ENCODE measurements at places on chromosomes 3 and 15.
A peak's percentile ranks its signal among the peaks of the same experiment; 100 is the strongest.

- DNase-seq = no peak
Measured at GRCh38 chr3:138173769-138174420, 826 bp downstream of the DBR1 start.

DNA sequence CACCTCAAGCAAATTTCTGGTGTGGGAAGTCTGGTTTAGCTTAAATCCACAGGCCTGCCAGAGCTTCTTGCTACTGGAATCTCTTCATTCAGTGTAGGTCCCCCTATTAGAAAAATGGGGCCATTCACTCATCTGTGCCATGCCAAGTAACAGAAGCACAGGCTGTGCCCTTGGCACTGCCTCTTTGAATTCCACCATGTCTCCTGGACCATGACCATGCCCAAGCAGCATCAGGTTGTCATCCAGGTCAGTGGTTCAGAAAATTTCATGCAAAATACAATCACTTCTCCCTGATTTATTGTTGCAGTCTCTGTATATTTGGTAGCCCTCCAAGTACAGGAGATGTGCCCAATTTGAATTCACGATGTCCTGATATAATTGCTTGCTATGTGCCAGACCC, 602.1 kb upstream of the ZNF385D start:
- no peak for DNase-seq

DNA sequence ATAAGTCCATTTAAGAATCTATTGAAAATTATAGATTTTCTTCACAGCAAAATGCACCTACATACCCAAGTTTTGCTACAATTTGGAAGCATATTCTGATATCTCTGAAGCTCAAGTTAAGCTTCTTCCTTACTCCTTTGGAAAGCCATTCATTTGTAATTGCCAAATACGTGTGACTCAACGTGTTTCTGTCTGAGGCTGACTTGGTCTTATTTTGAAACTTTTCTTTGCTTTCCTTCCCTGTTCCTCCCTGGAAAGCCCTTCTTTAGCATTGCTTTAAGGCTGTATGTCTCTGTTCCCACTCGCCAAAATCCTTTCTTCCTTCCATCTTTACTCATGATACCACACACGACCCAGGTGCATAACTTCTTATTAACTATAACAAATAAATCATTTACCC, 232.0 kb downstream of the ZBBX start:
- DNase-seq = no peak

DNA sequence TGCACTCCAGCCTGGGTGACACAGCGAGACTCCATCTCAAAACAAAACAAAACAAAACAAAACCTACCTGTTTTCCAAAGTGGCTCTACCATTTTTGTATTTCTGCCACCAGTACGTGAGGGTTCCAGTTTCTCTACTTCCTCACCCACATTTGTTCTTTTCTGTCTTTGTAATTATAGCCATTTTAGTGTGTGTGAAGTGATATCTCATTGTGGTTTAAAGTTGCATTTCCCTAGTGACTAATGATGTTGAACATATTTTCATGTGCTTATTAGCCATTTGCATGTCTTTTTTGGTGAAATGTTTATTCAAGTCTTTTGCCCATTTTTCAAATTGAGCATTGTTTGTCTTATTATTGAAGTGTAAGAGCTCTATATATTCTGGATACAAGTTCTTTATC, 50.7 kb downstream of the TRA2B start:
- DNase-seq = no peak

DNA sequence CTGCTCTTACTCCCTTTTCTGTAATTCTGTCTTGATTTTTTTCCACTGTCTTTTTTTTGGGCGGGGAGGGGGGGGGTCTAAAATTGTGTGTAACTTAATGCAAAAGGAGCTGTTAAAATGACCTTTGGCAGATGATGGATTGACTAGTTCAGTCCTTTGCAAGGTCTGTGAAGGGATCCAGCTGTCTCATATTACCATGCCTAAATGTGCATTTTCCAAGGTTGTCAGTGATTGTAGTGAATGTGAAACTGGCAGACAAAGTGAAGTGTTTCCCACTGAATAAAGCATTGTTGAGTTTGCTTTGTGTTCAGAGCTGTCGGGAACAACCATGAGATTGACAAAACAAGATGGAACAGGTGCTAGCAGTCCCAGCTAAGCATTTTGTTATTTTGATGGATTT, 110.1 kb upstream of the SKOR1 start:
- DNase-seq = peak; percentile 73

- no peak for DNase-seq
Measured at GRCh38 chr3:15427981-15428380, 583 bp downstream of the EAF1 start.

DNA sequence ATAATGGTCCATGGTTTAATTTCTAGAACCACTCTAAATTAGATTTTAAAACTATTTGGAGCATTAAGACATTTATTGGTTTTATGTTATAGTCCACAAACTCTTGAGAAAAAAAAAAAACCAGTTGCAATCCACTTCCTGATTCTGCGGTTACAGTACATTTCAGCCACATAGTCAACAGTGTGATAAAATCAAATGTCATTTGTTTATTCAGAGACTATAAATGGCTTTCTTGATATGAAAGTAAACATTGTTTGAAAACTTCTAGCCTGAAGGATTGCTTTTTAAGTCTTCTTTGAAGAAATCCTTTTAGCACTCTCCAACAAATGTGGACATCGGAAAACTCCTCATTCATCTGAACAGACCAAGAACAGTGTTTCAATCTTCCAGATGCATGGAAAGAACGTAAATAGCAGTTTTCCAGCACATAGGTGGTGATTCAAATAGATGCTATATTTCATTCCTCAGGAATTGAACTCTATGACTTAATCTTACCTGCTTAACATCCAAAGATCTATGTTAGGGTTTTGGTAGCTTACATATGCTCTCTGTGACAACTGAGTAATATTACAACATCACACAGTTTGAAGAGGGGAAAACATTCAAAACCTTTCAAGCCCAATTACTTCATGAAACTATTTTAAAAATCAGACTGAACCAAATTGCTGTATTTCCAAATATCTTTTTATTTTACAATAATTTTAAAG, 87.8 kb upstream of the UBE2E2 start:
- DNase-seq = no peak

DNA sequence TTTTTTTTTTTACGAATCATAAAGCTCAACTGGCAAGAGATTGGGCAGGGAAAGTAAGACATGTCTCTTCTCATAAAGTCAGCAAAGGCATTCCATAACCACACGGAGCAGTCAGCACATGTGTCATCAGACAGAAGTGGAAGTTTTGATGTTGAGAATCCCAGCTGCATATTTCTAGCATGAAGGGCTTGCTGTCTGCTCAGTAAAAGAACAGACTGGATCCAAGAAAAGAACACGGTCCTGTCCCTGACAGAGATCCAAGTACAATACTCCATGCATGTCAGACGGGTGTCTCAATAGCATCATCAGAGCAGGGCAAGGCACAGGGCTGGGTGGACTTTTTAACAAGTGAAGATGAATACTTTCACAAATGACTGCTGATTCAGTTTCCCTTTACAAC, 38.2 kb downstream of the ABI3BP start:
- no peak for DNase-seq

GRCh38 chr3:194274424-194275085, 76.6 kb downstream of the CPN2 start:
- DNase-seq = no peak

DNA sequence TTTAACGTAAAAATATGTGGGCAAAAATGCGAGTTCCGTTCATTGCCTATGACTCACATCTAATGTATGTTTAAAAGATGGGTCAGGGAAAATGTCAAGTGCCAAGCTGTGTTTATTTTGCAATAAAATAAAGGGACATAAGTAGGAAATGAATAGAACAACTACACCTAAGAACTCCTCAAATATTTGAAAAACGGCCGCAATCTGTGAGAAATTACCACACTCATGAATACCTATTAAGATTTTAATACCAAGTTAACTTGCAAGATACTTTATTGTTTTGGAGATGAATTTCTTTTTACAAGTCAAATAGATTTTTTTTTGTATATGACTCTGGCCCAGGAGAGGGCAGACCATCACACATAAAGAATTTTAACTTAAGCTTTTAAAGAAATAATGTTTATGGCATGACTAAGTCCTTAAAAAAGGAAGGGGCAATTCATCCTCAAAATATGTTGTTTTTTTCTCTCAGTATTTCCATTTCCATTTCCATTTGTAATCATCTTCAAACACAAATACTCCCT, 152.7 kb downstream of the SUCNR1 start:
- DNase-seq = peak; percentile 4

- peak; percentile 64 for DNase-seq
Measured at GRCh38 chr15:59170295-59171066, 36.2 kb upstream of the LDHAL6B start.

DNA sequence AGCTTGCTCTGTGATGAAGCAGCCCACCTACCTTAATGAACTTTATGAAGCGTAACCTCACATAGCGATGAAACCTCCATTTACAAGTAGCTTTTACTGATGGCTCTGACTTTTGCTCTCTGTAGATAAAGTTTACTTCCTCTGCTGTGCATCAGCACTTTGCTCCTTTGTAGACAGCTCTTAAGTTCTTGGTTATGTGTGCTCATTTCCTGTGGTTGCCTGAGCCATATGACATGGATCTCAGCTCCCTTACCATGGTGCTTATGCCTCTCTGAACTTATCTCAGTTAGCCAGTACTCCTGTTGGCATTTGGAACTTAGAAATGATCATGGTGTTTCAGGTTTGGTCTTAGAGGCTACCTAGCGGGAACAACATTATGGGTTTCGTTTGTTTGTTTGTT, 7.8 kb downstream of the MFSD1 start:
- no peak for DNase-seq

DNA sequence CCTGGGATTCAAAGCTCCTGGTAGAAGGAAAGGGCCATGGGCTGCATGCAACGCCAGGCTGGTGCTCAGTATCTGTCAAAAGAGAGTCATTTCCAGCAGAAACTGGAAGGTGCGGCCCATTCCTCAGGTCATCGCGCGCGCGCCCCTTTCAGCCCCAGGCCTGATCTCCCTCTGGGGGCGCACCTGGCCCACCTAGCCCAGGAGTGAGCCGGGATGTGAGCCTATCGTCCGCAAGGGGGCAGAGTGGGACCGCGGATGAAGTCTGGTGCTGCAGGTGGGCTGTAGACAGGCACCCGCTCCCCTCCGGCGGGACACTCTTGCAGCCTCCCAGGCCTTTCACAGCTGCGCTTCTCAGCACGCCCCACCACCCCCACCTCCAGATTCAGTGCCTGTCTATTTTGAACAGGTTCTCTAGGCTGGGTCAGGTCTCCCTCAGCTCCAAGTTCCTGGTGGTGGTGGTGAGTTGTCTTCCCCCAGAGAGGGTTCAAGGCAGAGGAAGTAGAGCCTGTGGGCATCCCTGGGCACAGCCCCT, 5.8 kb upstream of the RPL29 start:
- no peak for DNase-seq

GRCh38 chr3:159895430-159895829, 93.2 kb upstream of the IL12A start:
- no peak for DNase-seq

- no peak for DNase-seq
Measured at GRCh38 chr3:70554170-70554569, 241.7 kb upstream of the MDFIC2 start.

DNA sequence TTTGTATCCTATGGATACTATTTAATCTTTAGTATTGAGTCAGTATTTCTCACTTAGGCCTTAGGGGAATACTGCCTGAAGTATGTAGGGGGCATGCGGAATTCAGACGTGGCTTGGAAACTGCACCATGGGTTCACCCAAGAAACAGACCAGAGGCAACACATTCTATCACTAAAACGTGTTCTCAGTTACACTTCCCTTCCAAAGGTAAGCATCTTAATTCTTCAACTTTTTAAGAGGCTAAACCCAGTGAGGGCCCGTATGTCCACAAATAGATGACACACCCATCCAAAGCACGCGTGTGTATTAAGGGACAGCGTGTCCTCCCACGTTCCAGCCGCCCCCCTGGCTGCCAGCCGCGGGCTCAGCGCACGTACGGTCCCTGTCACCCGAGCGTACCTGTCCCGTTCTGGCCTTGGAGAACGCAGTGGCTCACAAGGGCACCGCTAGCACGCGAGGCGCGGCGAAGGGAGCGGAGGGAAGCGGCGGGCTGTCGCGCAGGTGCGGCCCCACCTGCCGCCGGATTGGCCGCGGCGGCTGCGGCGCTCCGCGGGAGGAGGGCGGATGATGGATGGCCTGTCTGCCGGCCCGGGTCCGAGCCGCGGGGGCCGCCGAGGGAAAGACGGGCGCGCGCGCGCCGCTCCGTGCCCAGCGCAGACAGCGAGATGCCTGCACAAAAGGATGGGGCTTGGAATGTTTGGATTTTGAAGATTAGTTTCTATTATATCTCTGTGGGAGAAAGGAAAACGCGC, 1003.9 kb upstream of the NR2F2 start:
- DNase-seq = no peak

- DNase-seq = no peak
Measured at GRCh38 chr3:188974856-188975599, 196.7 kb upstream of the TPRG1 start.

DNA sequence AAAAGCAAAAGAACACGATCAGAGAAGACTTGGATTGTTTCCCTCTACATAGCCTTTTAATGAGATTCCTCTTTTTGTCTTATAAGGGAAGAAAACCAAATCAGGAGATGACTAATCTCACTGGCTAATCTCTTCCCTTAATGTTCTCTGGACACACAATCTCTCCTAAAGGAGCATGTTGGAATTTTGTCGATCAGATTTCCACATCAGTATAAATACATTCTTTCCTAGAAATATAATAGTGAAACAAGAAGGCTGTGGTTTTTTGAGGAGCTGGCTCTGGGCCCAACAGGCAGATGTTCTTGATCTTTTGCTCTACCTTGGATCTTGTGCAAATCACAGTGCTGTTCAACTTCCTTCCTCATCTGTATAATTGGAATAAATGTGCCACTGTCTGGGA, 94.0 kb downstream of the GTPBP8 start:
- DNase-seq = no peak

- DNase-seq = no peak
Measured at GRCh38 chr15:47513471-47513870, 203.8 kb upstream of the SEMA6D start.

DNA sequence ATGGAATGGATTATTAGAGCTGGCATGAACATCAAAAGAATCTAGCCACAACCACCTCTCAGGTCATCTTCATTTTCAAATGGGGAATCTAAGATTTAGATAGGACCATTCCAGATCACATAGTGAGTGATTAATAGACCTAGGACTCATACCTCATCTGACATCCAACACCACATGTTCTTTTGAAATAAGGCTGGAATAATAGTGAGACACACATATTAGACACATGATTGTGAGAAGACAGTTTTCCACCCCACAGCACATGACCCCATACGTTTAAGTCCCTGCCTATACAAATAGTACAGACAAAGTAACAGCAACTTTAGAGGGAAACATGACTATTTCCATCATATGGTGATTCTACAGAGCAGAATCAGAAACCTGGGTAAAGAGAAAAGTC, 344.7 kb upstream of the TPRG1 start:
- DNase-seq = no peak

GRCh38 chr3:177914224-177914623, 622.0 kb upstream of the KCNMB2 start:
- no peak for DNase-seq

DNA sequence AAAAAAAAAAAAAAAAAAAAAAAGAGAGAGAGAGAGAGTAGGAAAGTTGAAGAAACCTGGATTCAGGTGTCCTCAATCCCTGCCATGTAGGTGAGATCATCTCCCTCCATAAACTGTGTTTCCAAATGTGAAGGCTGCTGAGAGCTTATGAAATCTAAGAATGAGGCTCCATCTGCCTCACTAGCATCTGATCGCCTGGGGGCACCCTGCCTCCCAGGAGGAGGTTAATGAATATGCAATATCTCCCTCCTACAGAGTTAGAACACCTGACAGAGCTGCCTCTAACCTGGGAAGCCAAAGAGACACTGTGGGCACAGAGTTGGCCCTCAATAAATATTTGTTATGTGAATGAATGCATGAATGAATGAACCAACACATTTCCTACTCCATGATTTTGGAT, 23.8 kb upstream of the ZNF148 start:
- no peak for DNase-seq

Data from DMS153 (cell line).